ENCODE measurements at places on chromosomes 5 and 9.
A peak's percentile ranks its signal among the peaks of the same experiment; 100 is the strongest.

DNA sequence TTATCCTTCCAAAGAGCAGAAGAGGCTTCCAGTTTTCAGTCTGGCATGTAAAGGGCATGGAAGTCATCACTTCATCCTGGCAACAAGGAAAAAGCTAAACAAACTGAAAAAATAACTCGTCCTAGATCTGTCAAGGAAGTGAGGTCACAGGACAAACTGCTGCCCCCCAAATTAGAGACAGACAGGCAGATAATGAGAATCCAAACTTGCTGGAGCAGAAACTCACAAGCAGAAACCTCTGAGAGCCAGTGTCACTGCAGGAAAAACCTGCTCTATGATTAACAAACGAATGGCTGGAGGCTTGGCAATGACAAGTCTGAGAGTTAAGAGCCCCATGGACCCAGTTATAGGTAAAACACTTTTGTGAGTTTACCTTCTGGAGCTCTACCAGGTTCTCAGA is 18.9 kb upstream of the MLANA start:
- no peak for DNase-seq

GRCh38 chr9:94950579-94951323 is 224.3 kb downstream of the AOPEP start:
- no peak for DNase-seq

GRCh38 chr5:56078278-56079156 is 83.8 kb upstream of the IL6ST start:
- no peak for DNase-seq

DNA sequence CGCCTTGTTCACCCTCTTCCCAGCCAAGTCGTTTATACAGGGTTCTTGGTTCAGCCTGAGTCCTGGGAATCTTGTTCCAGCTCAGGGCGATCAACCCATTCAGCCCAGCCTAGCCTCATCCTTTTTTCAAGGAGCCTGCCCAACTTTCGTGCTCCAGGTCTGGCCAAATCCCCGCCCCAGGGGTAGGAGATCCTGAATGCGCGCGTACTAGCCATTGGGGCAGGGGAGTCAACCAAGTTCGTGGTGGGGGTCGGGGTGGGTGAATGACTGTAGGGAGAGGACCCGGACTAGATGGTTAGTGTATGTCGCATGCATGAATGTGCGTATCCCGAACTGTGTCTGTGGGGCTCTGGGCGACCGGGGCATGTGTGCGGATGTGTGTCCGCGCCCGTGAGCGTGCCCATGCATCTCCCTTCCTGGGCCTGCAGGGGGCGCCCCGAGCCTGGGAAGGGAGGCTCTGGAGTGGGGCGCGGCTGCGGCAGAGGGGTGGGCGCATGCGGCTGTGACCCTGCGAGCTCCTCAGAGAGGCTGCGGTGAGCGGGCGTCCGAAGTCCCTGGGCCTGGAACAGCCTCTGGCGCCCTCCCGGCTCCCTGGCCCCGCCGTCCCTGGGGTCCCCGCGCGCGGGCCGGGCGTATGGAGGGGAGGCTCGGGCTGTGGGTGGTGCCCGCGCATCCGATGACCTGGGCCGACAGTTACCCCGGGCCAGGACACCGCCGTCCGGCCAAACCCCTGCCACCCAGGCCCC is 8.7 kb downstream of the CCL21 start:
- peak; percentile 68 for DNase-seq

DNA sequence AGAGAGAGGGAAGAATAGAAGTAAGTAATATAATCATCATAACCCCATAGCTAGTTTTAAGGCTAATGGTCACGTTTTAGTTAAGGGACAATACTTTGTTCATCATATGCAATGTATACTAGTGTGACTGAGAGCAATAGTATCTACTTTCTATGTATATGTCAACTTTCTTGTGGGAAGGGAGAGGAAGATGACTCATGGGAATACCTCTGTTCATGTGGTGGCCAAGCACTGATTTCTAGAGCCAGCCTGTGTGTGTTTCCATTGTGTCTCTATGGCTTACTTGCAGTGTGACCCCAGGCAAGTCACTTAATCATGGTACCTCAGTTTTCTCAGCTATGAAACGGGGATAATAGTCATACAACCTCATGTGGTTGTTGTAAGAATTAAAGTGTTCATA is 639.6 kb downstream of the CETN3 start:
- no peak for DNase-seq

- DNase-seq = no peak
Measured at GRCh38 chr5:93805616-93806379, 64.4 kb upstream of the POU5F2 start.

DNA sequence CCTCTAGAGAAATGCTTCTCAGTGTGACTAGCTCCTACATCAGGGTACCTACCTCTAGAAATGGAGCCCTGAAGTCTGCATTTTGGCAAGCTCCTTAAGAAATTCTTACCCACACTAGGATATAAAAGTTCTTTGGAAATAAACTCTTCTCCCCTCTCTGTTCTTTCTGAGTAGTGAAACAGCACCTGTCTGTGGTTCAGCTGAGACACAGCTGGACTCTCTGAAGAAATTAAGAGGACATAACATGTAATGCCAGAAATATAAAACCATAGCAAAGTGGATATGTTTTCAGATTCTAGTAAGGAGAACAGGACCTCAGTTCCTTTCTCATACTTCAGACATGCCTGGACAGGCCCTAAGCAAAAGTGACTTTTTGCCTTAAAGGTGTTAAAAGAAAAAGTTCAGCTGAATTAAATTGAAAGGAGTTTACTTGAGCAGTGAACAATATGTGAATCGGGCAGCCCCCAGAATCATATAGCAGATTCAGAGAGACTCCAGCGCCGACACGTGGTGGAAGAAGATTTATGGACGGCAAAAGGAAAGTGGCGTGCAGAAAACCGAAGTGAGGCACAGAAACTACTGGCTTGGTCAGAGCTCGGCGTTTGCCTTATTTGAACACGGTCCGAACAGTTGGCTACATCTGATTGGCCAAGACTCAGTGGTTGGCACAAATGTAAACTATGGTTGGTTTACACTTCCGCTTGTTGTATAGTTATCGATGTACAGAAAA is 64.5 kb downstream of the PRKACG start:
- peak; percentile 25 for DNase-seq

GRCh38 chr5:80109646-80110478 is 74.7 kb downstream of the THBS4 start:
- DNase-seq = no peak

GRCh38 chr5:1974081-1974480 is 91.4 kb upstream of the IRX4 start:
- DNase-seq = no peak

DNA sequence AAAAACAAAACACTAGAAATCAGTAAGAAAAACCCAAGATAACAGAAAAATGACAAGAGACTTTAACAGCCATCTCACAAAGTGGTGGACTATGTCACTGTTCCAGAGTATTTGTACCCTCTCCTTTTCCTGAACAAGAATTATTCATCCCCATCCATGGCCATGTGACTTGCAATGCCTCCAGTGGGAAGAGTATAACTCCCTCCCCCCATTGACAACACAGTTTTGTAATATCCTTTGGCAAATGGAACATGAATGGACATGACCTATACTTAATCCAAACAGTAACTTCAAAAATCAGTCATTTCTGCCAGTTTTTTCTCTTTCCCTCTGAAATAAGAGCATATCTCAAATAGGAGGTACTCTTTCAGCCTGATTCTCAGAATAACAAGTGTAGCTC is 33.9 kb downstream of the PTBP3 start:
- DNase-seq = no peak

DNA sequence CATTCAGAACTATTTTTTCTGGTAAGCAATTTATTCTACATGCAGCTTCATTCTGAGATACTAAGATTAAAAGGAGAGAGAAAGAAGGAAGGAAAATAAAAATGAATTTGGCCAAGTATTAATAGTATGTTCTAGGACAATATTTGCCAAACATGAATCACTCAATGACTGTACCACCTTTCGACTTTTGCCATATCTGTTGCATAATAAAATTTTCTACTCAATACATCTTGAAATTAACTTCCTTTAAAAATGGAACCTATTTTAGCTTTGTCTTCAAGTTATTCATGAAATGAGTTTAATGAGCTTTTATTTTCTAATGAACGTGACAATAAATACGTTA is 111.8 kb downstream of the MARCHF3 start:
- no peak for DNase-seq

DNA sequence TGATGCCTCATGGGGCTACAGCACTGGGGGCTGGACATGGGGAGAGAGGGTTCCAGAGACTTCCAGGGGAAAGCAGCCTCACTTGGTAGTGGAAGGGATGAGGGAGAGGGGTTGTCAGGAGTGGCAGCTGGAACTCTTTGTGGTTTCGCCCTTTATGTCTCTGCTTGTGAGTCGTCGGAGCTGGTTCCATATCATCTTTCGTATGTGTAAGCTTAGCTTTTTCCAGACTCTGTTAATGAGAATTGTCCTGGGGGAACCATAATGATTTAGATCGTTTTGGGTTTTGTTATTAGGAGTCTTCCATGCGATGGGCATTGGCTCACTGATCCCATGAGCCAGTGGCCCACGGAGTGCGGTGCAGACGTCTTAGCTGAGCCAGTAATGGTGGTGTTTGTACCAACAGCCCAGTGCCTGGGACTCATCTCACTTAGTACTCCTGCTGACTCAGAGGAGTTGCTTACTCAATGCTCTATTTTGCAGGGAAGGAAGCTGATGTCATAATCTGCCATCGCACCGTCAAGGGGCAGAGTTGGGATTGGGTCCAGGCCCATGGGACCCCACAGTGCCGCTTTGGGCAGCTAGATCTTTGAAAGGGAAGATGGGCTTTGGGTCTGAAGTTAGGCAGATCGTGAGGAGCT is 48.5 kb downstream of the NEK6 start:
- DNase-seq = no peak

All from CD4-positive, alpha-beta T cell treated with Interleukin-6 at 100 ng/mL for 8 hours (primary cell).